ENCODE measurements at places on chromosomes 4 and X.

DNA sequence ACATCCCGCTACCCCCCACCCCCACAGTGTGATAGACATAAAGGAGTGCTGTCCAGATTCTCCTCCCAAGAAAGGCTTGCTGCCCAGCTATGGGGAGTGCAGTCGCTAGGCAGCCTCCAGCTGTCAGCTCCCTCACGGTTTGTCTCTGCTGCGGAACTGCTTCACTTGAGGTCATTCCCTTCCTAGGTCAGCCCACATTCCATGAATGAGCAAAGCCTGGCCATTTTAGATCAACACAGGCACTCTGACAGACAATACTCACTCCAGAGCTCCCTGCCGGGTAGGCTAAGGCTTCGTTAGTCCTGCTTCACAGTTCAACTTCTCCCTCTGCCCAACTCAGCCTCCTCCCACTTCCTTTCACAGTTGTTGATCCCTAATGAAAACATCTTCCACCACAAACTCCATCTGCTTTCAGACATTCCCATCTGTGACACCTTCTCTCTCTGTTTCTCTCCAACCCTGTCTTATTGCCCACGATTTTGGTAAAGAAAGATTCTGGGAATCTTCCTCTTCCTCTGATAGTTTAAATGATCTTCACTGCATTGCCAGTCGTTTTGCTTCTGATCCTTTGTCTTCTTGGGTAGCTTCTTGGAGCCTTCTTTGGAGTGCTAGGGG lies 318.9 kb upstream of the F9 start:
- DNase-seq: no peak

- no peak for DNase-seq
Observed at GRCh38 chr4:177251237-177251636, 58.4 kb upstream of the NEIL3 start.

DNA sequence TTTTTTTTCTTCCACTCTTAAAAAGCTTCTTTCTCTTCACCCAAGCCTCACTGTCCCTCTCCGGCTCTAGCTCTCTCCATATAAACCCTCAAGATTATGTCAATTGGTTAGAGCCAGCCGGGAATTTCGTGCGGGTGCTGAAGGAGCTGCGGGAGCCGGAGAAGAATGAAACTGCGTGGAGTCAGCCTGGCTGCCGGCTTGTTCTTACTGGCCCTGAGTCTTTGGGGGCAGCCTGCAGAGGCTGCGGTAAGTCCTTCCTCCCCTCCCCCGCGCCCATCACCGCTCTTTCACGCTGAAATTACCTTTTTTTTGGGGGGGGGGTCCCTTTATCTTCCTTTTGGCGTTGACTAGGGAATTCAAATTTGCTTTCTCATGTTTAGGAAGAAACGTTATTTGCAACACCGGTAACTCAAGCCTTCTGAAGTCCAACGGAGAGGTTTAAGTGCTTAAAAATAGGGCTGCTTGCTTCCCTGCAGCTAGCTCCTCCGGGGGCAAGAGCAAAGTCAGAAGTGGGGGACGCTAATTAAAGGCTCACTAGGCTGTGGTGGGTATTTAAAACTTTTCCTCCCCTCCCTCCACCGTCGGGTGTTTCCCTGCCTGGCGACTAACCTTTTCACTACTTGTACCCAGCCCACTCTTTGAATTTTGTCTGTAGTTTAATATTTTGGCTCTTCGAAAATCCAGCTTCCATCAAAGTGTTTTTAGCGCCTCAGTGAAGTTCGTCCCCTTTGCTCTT lies 491 bp downstream of the COL4A5 start:
- no peak for DNase-seq

GRCh38 chr4:74874753-74875367 lies 58.1 kb upstream of the PARM1 start:
- DNase-seq: peak; percentile 26

- no peak for DNase-seq
Observed at GRCh38 chr4:158560284-158560683, 38.6 kb downstream of the RXFP1 start.

- DNase-seq: no peak
Observed at GRCh38 chrX:153861733-153862310, 24.2 kb downstream of the L1CAM start.

DNA sequence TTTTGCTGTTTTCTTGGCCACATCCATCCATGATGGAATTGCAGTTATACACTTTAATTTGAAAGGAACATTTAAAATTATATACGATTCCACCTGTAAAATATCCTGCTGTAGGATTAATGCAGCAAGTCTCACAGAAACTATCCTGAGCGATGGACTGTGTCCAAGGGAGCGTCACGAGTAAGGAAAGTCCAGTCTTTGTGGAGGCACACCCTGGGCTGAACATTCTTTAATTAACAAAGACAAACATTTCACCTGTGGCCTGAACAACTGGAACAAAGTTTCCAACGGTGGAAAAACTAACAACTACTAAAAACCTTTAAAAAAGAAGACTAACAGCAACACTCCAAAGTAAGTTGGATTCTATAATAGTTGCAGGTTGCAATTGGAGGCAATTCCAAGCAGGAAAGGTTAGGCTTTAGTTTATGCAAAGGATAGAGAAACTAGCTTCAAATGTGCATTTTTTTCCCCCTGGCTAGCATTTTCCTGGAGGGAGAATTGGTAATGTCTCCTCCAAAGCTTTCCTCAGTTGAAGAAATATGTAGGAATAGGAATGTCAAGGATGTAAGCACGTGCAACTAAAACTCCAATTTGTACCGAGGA lies 11.0 kb downstream of the EREG start:
- no peak for DNase-seq
